Activated CD4-positive, alpha-beta memory T cell treated with anti-CD3 and anti-CD28 coated beads for 36 hours (primary cell): ENCODE measurements at places on chromosomes 2 and 18.

GRCh38 chr2:46157072-46157965, 139.9 kb upstream of the EPAS1 start:
- DNase-seq = no peak

DNA sequence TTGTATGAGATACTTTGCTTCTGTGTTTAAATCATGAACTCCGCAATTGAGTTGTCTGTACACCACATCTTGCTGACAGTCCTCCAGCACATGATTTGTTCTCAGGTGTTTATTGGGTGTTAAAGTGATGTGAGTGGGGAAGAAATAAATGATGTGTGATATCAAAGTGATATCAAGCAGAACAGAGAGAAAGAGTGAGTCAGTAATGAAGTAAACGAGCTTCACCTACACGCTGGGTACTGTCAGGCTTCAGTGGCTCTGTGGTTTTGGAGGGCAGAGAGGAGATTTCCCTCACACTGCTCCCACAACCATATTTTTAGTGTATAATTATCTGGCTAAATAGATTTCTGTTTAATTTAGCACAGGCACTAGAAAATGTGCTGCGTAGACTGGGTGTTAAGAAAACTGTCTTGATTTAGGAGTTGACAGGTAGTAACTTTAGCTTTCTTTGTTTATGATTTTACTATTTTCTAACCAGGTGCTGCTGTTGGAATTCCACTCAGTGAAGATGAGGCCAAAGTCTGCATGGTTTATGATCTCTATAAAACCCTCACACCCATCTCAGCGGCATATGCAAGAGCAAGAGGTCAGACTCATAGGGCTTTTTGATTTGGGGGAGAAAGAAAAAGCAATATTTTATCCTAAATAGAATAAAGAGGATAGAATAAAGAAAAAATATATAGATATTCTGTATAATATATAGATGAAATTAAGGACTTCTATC, 21.2 kb downstream of the ATIC start:
- no peak for DNase-seq

DNA sequence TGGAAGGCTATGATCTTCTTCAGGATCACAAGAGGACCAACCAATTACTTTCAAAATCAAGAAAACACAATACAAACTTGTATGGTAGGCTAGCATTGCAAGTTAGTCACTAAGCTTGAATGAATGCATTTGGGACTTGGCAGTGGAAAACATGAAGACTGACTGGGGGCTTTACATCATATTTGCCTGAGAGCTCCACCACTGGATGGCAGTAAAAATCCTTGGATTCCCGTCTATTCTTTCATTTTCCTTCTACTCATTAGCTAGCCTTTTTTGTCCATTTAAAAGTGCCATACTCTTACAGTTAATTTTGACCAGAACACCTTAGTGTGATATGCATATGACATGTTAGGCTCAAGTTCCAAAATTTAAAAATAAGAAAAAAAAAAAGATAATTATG, 63.5 kb upstream of the RASGRP3 start:
- DNase-seq = no peak

- peak; percentile 16 for DNase-seq
Observed at GRCh38 chr18:32530947-32531651, 60.4 kb upstream of the GAREM1 start.

GRCh38 chr2:172270278-172271079, 156.9 kb upstream of the ITGA6 start:
- DNase-seq = peak; percentile 38

DNA sequence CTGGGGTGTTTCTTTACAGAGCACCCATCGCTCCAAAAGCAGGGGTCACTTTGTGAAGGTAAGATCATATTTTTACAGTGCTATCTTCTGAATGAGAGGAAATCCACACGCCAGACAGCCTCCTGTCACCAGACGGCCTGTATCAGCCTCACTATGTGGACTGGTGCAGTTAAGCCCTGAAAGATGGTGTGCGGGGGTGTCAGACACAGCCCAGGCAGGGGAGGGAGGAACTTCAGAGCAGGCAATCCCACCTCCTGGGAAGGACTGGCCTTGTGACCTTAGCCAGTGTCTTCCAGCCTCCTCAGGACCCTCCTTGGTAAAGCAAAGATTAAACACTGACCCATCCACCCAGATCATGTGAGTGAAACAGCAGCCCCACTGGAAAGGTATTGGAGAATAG, 249.4 kb upstream of the CTAGE1 start:
- DNase-seq = no peak

DNA sequence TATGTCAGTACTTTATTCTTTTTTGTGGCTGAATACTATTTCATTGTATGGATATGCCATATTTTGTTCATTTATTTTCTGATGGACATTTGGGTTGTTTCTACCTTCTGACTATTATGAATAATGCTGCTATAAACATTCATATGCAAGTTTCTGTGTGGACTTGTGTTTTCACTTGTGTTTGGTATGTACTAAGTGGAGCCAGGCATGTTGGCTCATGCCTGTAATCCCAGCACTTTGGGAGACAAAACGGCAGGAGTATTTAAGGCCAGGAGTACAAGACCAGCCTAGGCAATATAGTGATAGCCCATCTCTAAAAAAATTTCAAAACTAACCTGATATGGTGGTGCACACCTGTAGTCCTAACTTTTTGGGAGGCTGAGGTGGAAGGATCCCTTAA, 23.3 kb downstream of the MARCHF7 start:
- no peak for DNase-seq

DNA sequence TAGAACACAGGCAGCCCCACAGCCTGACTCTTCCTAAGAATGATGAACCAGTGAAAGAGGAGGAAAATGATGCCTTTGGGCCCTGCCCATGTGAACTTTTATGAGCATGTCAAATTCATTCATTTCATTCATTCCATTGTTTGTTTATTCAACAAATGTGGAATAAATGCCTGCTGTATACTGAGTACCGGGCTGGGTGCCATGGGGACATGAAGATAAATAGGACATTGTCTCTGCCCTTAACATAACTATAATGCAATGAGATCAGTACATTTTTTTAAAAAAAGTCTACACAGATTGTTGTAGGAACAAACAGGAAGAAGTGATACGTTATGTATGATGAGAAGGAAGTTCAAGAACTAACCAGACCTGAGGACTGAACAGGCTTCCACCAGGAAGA, 14.7 kb downstream of the MREG start:
- DNase-seq = no peak

GRCh38 chr18:56107821-56108477, 520.0 kb upstream of the TCF4 start:
- no peak for DNase-seq

DNA sequence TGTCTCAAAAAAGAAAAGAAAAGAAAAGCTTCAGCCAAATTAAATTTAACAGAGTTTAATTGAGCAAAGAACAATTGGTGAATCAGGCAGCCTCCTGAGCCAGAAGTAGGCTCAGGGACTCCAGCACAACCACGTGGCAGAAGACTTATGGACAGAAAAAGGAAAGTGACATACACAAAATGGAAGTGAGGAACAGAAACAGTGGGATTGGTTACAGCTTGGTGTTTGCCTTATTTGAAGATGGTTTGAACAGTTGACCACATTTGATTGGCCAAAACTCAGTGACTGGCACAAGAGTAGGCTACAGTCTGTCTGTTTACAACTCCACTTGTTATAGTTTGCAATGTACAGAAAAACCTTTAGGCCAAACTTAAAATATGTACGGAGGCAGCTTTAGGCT, 83.1 kb downstream of the SOCS6 start:
- no peak for DNase-seq
